OCI-LY7 (cell line): ENCODE measurements at places on chromosomes 6 and 20.

DNA sequence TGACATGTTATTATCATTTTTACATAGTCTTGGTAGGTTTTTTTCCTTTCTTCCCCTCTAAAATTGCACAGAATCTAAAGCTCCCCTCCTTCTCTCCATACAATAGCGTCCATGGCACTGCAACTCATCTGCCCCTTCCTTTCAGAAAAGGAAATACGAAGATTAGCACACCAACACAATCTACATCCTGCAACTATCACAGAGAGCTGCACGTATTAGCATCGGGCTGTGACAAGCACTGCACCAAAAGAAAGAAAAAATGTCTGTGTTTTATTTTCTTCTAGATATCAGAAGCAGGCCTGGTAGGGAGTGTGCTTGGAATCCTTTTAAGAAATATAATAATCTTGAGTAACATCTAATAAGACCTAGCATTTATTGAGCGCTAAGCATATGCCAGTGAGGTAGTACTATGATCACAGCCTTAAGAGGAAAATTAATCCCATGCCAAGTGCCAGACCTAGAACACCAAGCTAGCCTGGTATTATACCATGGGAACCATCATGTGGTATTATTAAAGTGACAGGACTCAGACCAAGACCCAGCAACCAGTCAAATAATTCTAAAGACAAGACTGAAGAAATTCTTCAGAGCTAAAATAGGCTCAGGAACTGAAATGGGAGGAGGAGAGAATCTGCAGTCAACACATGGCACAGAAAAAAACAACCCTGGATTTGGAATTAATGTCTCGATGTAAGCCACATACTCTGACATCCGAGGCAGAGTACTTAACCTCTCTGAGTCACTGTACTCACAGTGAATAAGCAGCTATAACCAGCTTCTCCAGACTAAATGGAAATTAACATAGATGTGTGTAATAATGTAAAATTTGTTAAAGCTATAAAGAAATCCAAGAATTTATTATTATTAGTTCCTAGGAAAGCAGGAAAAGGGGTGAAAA lies 124.3 kb downstream of the IPCEF1 start:
- DNase-seq: no peak

DNA sequence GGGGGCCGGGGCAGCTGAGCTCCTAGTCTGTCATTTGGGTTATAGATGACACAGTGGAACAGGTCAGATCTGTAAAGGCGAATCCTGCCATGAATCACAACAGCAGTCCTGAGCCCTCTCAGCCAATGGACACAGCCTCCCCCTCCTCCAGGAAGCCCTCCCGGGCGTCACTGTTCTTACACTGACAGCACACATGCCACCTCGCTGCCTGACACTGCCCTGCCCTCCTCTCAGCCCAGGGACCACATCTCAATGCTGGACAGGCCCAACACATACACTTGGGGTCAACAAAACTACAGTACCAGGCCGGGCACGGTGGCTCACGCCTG lies 26.8 kb downstream of the ZBTB46 start:
- DNase-seq: no peak

DNA sequence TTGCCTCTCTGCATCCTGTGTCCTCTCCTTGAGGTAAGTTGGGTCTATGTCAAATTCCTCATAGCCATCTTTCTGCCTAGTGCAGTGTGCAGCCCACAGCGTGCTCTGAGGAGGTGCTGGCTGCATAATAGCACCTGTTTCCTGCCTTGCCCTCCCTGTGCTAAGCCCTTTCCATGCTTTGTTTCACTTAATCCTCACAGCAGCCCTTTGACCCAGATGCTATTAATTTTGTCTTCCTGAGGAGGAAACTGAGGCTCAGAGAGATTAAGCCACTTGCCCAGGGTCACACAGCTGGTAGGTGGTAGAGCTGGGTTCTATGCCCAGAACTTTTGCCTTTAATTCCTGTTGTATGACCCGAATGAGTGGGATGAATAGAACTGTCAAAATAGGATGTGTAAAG lies 13.5 kb downstream of the FAM83D start:
- DNase-seq: no peak

DNA sequence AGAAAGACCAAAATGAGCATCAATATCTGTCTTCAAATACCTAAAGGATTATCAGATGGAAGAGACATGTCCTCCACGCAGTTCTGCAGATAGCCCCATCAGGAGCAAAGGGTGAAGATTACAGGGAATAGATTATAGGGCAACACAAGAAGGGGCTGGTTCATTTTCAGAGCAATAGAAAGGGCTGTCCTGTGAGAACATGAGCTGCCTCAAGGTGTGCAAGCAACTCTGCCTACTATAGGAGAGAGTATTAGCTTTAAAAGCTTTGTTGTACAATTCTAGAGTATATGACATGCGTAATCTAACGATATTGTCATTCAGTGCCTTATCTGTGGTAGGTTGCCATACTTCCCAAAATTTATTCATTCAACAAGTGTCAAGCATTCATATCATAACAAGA lies 112.7 kb downstream of the NRSN1 start:
- no peak for DNase-seq

- DNase-seq: no peak
These were observed 58.7 kb upstream of the EMILIN3 start for GRCh38 chr20:41425180-41425884.
